ENCODE measurements at places on chromosomes 1 and 21.

GRCh38 chr1:63691701-63692425, 82.0 kb upstream of the ROR1 start:
- peak; percentile 78 for DNase-seq

GRCh38 chr1:152034654-152035538, 1.9 kb downstream of the S100A11 start:
- peak; percentile 90 for DNase-seq

DNA sequence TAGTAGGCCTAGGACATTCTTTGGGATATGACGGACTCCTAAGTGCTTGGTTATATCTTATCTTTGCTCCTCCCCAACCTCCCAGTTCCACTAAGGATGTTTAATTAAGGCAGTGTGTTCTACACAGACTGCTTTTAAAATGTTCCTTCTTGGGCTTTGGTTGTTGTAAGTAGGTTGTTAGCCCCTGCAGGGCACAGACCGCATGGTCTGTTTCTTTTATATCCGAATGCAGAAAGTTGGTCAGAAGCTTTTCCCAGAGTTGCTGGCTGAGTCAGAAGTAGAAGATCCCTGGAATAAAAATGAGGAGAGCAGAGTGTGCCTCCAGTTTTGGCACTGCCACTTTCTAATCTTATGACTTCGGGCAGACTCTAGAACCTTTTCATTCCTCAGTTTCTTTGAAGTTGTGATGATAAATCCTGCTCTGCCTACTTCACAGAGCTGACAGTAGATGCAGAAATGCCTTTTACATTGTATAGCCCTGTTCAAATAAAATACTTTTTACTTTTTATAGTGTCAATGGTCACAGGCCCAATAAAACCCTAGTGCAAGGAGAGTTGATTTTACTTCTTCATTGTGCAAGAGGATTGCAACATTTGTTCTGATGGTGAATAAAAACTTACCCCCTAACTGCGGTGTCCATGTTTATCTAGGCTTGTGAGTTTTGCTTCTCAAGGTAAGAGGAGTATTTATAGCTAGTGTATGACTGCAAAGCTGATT, 18.4 kb downstream of the FMN2 start:
- no peak for DNase-seq

GRCh38 chr1:8116894-8117264, 90.8 kb upstream of the ERRFI1 start:
- DNase-seq: no peak

GRCh38 chr1:36268981-36269380, 37.2 kb upstream of the SH3D21 start:
- no peak for DNase-seq

DNA sequence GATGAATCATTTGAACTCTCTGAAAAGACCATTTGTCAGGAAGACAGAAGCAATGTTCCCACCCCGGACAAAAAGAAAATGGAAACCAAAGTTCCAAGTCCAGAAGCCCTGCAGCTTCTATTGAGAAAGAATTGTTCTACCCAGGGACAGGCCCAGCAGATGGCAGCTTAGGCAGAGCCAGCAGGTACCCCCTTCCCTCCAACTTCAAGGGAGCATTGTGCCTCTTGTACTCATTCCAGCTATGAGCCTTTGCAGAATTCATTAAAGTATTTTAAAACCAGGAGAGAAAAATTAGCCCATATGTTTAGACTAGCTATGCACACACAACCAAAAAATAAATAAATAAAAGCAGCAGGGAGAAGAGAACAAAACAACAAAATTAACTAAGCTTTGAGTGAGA, 85.2 kb upstream of the KCND3 start:
- DNase-seq: no peak

- no peak for DNase-seq
These were observed 8.3 kb downstream of the TRNP1 start for GRCh38 chr1:27001570-27002360.

DNA sequence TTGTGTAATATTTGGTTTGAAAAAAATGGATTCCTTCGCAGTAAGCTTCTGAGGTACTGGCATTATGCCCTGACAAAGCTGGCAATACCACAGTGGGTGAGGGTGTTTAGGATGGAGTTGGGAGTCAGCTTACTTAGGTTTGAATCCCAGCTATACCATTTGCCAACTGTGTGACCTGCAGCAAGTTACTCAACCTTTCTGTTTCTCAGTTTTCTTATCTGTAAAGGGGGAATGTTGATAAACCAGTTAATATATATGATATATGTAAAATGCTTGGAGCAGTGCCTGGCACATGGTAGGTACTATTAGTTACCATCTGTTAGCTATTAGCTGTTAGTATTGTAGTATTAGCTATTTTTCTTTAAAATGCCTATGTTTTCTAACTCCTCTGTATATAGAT, 4.9 kb upstream of the HDGF start:
- DNase-seq: no peak

GRCh38 chr1:153386500-153386901, 4.4 kb downstream of the S100A8 start:
- peak; percentile 38 for DNase-seq

DNA sequence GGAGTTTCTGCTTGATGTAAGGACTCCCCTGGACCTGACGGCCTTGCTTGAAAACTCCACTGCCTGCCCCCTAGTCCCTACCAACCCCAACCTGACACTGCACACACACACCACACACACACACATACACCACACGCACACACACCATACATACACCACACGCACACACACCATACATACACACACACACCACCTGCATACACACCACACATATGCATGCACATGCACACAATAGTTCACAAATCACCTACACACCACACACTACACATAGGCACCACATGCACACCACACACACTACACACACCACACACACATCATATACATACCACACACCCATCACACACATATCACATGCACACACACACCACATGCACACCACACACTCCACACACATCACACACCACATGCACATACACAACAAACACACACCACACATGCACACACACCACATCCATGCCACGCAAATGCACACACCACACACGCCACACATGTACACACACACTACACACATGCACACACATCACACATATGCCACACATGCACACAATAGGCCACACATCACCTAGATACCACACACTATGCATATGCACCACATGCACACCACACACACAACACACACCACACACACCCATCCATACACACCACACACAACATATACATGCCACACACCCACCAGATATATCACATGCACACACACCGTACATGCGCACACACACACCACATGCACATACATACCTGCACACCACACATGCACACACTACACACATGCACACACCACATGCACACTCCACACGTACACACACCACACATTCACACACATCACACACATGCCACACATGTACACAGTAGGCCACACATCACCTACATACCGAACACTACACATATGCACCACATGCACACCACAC, 3.7 kb downstream of the CASQ1 start:
- DNase-seq: no peak

DNA sequence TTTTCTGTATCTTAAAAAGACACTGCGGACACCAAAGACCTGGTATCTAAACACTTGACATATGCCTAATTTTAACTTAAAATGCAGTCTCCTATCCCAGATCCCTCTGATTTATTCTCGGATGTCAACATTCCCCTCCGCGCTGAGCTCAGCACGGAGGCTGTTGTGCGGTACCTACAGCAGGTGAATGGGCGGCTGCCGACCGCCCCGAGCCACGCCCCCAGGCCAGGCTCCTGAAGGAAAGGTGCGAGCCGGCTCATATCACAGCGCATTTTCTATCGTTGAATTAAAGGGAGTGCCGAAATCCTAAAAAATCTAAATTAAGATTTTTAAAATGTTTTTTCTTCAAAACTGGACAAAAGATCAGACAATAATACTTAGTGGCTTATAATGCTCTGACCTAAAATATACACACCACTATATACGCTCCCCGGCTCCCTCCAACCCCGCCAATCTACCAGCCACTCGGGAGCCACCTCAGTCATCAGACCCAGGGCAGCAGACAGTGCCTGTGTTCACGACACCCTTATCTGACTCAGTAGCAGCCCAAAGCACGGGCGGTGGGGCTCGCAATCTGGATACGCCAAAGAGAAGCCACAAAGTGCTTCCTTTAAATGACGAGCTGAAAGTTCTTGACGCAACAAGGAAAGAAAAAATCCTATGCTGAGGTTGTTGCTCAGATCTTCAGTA, 4.1 kb downstream of the WRAP73 start:
- DNase-seq: no peak
